ENCODE measurements at places on chromosomes 4 and X.
A peak's percentile ranks its signal among the peaks of the same experiment; 100 is the strongest.

DNA sequence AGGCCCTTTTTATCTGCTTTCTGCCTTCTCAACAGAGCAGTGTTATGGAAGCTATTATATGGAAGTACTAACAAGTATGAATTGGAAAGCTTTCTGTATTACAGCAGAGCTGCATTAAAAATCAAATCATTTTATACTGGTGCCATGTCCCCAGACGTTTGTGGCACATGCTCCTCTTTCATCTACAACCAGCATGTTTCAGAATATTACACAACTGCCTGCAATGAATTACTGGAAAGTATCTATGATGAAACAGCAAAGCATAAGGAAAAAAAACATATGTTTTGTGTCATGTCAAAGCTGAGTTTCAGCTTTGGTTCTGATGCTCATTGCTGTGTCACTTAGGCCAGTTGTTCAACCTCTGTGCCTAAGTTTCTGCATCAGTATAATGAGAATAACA is 576.8 kb downstream of the GBA3 start:
- DNase-seq: no peak

DNA sequence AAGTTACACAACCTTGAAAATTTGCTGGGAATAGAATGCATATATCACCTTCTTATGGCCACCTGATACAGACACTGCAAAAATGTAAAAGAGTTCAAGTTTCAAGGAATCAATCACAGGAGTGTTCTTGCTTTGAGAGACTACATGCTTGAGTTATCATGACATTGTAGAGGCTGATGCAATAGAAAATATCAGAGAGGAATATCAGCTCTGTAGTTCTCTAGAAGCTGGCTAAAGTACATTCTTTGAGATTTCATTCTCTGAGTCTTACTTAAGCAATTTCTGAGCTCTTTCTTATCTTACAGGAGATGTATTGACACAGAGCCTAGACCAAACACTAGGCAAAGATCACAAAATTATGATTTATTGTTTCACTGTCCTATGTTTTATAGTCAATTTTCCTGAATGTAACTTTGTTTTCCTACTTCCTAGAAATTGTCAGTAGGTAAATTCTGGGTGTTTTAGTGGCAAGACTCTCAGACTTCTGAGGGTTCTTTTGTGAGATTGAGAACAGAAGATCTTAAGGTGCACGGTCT is 152.1 kb upstream of the HPGD start:
- DNase-seq: no peak

DNA sequence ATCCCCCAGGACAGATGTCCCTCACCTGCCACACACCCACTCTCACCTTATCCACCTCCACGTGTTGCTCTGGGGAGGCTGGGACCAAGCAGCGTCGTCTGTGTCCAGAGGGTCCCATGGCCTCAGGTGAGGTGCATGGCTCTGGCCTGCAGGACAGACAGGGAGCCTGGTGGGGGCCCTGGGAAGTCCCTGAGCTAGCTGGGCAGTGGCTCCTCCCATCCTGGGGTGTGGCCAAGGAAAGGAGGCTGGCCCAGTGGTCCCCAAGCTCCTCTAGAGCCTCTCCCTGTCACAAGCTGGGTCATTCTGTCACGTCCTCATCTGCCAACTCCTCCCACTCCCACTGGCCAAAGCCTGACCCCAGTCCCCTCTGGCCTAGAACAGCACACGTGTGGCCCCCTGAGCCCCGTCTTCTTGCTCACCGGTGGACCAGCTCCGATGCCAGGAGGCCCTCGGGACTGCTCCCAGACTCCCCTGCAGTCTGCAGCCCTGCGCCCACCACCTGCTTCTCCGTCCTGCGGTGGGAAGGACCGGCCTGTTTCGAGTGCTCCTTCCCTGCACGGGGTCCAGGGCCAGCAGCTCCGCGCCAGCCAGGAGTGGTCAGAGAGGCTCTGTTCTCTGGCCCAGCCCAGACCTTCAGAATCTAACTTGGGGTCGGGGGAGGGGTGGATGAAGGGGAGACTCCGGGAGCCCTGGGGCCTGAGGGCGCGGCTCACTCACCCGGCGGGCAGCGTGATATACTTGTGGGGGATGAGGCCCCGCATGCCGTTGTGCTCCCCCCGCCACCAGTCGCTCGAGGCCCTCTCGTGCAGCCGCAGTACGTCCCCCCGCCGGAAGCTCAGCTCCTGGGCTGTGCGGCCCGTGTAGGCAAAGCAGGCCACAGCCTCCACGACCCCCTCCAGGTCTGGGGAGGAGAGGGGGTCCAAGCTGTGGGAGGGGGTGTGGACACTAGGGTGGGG is 4.8 kb downstream of the AVPR2 start:
- DNase-seq: no peak

DNA sequence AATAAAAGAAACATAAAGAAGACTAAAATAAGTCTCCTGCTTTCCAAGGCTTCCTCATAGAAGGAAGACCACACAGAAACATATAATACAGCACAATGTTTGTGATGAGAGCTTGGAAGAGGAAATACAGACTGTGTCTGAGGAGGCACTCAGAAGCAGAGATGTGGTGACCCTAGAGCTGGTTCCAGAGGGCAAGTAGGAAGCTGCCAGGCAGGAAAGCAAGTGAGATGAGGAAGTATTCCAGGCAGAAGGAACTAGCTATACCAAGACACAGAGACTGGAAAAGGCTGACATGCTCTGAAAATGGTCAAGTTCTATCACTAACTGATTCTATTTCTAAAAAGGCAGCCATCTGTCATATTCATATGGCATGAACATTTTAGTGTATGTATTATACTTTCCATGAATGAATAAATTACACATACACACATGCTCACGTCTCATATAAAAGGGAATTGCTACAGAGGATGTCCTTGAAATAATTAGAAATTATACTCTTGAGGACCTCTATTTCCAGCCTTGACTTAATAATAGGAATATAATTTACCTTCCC is 16.6 kb upstream of the HSFX2 start:
- DNase-seq: no peak

- DNase-seq: no peak
Observed at GRCh38 chr4:142406917-142407501, 439.1 kb downstream of the INPP4B start.

GRCh38 chrX:131739823-131740222 is 195.9 kb downstream of the OR13H1 start:
- no peak for DNase-seq

DNA sequence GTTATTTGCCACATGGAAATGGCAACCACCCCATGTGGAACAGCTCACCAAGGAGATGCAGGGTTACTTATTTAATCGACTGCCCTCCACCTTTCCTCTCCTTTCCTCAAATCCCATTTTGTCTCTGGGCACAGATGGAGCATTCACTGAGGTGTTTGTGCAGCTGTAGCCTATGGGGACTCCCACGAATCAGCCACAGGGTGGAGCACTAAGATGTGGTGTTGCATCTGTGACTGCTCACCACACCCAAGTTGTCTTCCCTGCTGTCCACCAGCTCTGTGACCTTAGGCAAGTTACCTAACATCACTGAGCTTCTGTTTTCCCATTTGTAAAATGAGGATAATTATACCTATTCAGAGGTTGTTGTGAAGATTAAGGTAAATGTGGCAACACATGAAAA is 252.4 kb upstream of the CPEB2 start:
- DNase-seq: no peak

- peak; percentile 74 for DNase-seq
Observed at GRCh38 chr4:1793496-1793840, 375 bp downstream of the FGFR3 start.

DNA sequence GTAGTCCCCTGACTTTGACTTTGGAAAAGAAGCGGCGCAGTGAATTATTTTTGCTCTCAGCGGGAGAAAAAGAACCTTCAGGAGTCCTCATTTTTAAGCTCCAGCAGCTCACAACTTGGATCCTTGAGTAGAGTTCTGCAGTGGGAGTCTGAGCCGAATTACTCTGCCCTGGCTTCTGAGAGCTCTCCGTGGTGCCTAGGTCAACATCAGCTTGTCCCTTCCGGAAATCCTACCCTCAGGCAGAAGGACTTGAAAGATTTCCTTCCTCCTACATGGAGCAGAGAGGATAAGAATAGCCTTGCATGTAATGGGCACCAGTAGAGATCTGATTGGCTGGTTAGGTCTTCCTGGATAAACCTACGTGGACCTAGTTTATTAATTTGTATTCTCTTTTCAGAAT is 549.7 kb upstream of the TENM3 start:
- DNase-seq: no peak

- DNase-seq: no peak
Observed at GRCh38 chr4:5366009-5366386, 314.7 kb downstream of the STK32B start.

GRCh38 chr4:105632599-105632998 is 75.9 kb downstream of the INTS12 start:
- DNase-seq: no peak

GRCh38 chr4:84917869-84918600 is 48.5 kb downstream of the WDFY3 start:
- no peak for DNase-seq

DNA sequence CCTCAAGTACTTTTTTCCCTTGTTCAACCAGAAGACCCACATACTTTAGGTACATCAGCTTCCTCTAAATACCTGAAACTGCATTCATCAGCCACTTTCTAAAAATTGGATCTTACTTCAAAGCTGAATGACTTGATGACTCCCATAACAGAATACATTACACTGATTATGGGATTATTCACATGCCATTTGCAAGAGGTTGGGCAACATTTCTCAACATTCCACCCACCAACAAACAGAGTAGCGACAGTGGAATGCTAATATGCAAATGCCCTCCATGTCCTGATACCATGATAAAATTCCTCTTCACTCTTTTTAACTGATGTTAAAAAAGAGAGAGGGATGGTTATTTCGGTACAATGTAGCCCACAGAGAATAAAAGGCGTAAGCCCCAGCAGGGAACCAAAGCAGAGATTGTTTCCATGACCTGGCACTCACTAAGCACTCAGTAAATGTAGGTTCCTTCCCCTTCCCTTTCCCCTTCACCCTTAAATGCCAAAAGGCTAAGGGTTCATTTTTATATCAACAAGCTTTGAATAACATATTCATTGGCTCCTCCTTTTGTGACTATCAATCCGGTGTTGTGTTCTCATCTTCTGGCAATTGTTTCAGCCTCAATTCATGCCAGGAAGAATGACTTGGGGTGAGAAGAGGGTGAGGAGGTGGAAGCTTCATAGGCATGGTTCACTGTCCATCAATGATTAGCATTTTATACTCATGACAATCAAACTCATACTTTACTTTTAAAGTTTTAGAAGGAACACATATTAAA is 317.2 kb downstream of the DHX15 start:
- DNase-seq: no peak

- peak; percentile 66 for DNase-seq
Observed at GRCh38 chrX:151722241-151722846, 6.5 kb downstream of the FATE1 start.

- no peak for DNase-seq
Observed at GRCh38 chr4:107572281-107572680, 147.8 kb downstream of the PAPSS1 start.

DNA sequence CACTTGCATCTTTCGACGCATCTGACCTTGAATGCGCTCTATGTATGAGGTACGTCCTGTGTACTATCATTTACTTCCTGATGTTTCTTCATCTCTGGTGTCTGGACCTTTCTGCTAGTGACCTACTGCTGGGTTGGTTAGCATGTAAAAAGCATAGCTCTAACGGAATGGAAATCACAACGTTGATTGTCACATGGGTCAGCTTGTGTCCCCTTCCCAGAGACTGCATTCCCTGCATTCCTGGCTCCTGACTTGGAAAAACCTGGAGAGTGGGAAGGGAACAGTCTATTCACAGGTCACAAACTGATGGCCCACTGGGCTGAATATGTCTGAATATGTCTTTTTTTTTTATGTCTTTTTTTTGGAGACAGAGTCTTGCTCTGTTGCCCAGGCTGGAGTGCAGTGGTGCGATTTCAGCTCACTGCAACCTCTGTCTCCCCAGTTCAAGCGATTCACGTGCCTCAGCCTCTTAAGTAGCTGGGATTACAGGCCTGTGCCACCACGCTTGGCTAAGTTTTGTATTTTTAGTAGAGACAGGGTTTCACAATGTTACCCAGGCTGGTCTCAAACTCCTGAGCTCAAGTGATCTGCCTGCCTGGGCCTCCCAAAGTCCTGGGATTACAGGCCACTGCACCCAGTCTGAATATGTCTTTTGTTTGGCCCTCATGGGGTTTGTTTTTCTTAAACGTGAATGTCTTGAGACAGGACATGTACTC is 16.3 kb downstream of the LONRF3 start:
- no peak for DNase-seq

GRCh38 chr4:87071401-87071800 is 136.6 kb downstream of the AFF1 start:
- DNase-seq: no peak

GRCh38 chr4:786861-787300 is 39.0 kb downstream of the CPLX1 start:
- DNase-seq: no peak

- no peak for DNase-seq
Observed at GRCh38 chr4:124931050-124931449, 218.5 kb upstream of the ANKRD50 start.

- no peak for DNase-seq
Observed at GRCh38 chr4:101014417-101014816, 332.9 kb downstream of the PPP3CA start.

DNA sequence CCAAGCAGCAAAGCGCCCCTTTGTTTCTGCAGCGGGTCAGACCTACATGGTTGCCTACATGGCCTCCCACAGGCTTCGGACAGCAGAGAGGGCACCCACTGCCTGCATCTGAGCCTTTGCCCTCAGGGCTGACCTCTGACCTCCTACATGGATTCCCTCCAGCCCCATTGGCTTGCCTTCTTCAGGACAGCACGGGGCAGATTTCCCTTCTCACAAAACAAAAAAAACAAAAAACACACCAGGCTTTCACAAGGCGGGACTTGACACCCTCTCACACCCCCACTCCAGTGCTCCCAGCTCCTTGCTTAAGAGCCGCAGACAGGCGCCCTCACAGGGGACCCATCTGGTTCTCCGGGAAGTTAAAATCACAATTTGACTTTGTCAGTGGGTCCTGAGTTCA is 32.9 kb downstream of the ZFYVE28 start:
- peak; percentile 86 for DNase-seq

GRCh38 chr4:138707746-138708677 is 307.6 kb upstream of the NOCT start:
- DNase-seq: no peak

DNA sequence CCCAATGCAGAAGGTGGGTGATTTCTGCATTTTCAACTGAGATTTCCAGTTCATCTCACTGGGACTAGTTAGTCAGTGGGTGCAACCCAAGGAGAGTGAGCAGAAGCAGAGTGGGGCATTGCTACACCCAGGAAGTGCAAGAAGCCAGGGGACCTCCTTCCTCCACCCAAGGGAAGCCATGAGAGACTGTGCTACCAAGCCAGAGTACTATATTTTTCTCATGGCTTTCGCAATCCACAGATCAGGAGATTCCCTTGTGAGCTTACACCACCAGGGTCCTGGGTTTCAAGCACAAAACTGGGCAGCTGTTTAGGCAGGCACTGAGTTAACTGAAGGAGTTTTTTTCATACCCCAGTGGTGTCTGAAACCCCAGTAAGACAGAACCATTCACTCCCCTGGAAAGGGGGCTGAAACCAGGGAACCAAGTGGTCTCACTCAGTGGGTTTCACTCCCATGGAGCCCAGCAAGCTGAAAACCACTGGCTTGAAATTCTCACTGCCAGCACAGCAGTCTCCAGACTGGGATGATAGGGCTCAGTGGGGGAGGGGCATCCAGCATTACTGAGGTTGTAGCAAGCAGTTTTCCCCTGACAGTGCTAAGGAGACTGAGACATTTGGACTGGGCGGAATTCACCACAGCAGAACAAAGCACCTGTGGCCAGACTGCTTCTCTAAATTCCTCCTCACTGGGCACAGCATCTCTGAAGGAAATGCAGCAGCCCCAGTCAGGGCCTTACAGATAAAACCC is 903.4 kb downstream of the TECRL start:
- DNase-seq: peak; percentile 44

- peak; percentile 66 for DNase-seq
Observed at GRCh38 chr4:83536362-83537272, 709 bp downstream of the GPAT3 start.

- DNase-seq: no peak
Observed at GRCh38 chr4:34035225-34035624, 2209.1 kb downstream of the ARAP2 start.
